Activated T-cell treated with anti-CD3 and anti-CD28 coated beads, Interleukin-2, amount 50 U/mL, for 72 hours (primary cell): ENCODE measurements at places on chromosomes 7 and 10. TPM values are rescaled to one million over a fixed set of nuclear protein-coding genes. Genes with fewer than 3 reads are reported as not detected.

MBLAC1 gene
- total RNA-seq, result 3.4 TPM

GRCh38 chr7:150962553-150963399 lies 15.3 kb downstream of the KCNH2 start:
- DNase-seq, result peak; percentile 63

SPDYE9 gene
- total RNA-seq, result not detected

PIP gene
- total RNA-seq, result not detected

ZNF248 gene
- 9.8 TPM for total RNA-seq

SLC39A12 gene
- total RNA-seq, result not detected

CELF2 gene
- total RNA-seq, result 124 TPM

GRCh38 chr7:135918134-135918533 lies 59.0 kb downstream of the MTPN start:
- no peak for DNase-seq

- DNase-seq, result no peak
Measured at GRCh38 chr10:111556666-111557065, 479.8 kb downstream of the ADRA2A start.

PNLIPRP2 gene
- total RNA-seq, result not detected

GRCh38 chr10:127739908-127740307 lies 2.9 kb downstream of the FOXI2 start:
- no peak for DNase-seq

GIMAP6 gene
- total RNA-seq, result 41.6 TPM

GRCh38 chr10:97311111-97311626 lies 7.9 kb upstream of the FRAT1 start:
- no peak for DNase-seq

CNNM1 gene
- 0.31 TPM for total RNA-seq

GRCh38 chr7:17985473-17986239 lies 42.0 kb downstream of the PRPS1L1 start:
- DNase-seq, result no peak

DNA sequence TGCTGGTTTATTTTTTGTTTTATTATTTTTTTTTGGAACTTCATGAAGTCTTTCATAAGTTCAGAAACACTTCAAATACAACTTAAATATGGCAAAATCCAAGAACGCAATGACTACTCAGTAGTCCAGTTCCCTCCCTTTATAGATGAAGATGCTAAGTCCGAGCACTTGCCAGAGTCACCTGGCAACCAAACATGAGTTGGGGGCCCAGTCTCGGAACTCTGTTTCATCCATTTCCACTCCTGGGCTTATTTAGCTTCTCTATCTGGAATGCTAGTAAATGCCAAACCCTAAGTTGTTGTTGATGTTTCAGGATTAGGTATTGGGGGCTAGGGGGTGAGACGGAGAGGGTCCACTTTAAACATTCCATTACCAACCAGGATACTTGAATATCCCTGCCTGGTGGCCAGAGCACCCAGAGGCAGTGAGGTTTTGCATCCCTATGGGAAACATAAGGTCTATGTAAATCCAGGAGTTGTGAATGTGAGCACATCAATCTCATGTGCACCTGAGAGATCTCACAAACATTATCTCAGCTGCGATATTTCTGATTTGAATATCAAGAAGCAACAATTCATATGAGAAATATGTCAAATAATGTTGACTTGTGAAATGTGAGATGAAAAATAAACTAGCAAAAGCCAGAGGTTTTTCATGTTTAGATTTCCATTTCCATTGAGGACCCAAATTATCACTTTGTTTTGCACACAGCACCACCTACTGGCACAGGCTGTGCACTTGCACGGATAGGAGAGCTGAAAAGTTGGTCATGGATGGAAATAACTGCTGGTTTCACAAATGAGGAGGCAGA lies 129.3 kb downstream of the PKD1L1 start:
- DNase-seq, result peak; percentile 47

- no peak for DNase-seq
Measured at GRCh38 chr10:49363309-49364031, 32.4 kb downstream of the DRGX start.

GRCh38 chr7:10104292-10104691 lies 869.4 kb upstream of the PHF14 start:
- DNase-seq, result no peak

DNA sequence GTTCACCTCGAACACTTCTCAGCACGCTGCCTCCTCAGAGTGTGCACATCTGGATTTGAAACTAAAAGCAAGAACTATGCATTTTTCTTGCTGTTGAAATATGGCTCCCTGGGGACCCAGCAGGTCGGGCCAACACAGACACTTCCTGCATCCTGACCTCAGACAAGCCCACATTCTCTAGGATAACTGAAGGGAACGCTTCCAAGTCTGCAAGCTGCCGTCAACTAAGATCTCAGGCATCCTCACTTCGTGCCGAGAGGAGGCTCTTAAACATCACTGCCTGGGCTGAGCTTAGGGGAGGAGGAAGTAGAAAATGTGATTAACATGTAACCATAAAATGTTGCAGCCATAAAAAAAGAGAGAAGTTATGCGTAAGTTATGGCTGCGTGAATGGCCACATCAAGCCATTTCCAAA lies 65.5 kb downstream of the PYROXD2 start:
- no peak for DNase-seq

- DNase-seq, result no peak
Measured at GRCh38 chr7:3558400-3558799, 257.3 kb downstream of the SDK1 start.

GRCh38 chr10:86757113-86757972 lies 924 bp downstream of the BMPR1A start:
- peak; percentile 26 for DNase-seq
